ENCODE measurements at places on chromosomes 1 and 21. TPM values are rescaled to one million over a fixed set of nuclear protein-coding genes. Genes with fewer than 3 reads are reported as not detected.
A peak's percentile ranks its signal among the peaks of the same experiment; 100 is the strongest.

GRCh38 chr1:212132025-212132424 is 96.5 kb downstream of the DTL start:
- DNase-seq: no peak

- peak; percentile 72 for DNase-seq
Observed at GRCh38 chr1:29416267-29417146, 180.2 kb downstream of the PTPRU start.

- no peak for DNase-seq
Observed at GRCh38 chr1:52681136-52681535, 17.0 kb downstream of the COA7 start.

GRCh38 chr1:32299327-32299726 is 7.4 kb downstream of the HDAC1 start:
- DNase-seq: no peak

GRCh38 chr1:44084998-44085675 is 33.5 kb upstream of the KLF17 start:
- no peak for DNase-seq

GRCh38 chr1:22428672-22429071 is 23.0 kb upstream of the ZBTB40 start:
- peak; percentile 68 for DNase-seq

GRCh38 chr1:12009318-12009947 is 9.9 kb upstream of the MIIP start:
- DNase-seq: no peak

- DNase-seq: no peak
Observed at GRCh38 chr1:47703981-47704596, 266.2 kb downstream of the FOXD2 start.

SLC5A9 gene
- 6.4 TPM for total RNA-seq

RUNX1 gene
- total RNA-seq: 0.48 TPM

MPC2 gene
- total RNA-seq: 48.3 TPM

TNFAIP8L2 gene
- 0.14 TPM for total RNA-seq

HSD11B1 gene
- total RNA-seq: not detected

NUP210L gene
- 0.03 TPM for total RNA-seq
